Suppressor macrophage (primary cell): ENCODE measurements at places on chromosomes 12 and 14.
A peak's percentile ranks its signal among the peaks of the same experiment; 100 is the strongest.

- no peak for DNase-seq
These were observed 82.8 kb downstream of the BORCS5 start for GRCh38 chr12:12439636-12440035.

DNA sequence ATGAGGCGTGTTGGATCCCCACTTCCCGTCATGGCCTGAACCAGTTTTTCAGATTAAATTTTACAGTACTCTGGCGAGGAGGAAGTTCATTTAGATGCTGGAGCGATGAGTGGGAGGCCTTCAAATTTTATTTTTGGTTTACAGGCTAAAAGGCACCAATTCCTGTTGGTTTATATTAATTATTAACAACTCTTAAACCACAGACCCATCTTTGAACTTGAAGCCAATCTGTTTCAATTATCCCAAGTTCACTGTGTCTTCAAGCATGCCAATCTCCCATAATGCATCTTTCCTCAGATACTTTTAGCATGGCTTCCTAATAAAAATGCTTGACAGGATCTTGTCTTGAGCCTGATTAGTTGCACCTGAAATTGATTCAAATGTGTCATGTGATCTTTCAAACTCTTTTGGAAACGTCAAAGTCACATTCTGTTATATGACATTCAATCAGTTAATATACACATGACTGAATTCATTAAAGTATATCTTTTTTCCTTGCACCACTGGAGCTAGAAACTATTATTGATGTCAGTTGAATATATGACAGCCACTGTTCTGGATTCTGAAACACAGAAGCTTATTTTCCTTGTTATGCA is 641.7 kb upstream of the TMEM132C start:
- DNase-seq: no peak

- DNase-seq: peak; percentile 20
These were observed 19.7 kb downstream of the VDR start for GRCh38 chr12:47885012-47885501.

GRCh38 chr12:102406033-102406584 is 74.3 kb downstream of the IGF1 start:
- DNase-seq: no peak

DNA sequence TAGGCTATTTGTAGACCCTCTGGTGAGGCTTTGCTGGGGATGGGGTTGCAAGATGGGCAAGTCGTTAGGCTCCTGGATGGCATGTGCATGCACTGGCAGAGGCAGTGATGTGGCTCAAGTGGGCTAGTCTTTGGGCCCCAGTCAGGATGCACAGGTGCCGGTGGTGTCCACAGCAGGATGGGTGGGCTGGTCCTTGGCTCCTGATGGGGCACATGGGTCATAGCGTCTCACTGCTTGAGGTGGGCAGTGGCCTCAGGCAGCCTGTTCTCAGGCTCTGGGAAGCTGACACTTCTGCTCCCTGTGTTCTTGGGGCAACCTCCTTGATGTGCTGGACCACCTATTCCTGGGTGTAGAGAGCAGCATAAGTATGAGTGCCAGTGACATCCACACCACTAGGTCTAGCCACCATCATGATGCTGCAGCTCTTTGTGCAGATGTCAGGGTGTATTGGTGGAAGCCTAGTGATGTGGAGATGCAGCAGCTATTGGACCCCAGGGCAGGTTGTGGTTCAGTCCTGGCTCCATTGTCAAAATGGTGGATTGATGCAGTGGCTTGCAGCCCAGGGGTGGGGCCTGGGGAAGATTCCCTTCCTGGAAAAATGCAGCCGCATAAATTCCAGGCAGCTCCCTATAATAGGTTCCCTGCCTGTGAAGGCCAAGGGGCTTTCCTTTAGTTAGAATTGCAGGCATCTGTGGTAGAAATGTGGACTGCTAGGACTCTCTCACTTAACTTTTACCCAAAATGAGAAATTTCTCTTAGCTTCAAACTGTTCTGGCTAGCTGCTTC is 742.5 kb upstream of the MDGA2 start:
- DNase-seq: no peak

GRCh38 chr12:39990122-39991101 is 115.5 kb downstream of the SLC2A13 start:
- peak; percentile 67 for DNase-seq

GRCh38 chr12:121767525-121768016 is 25.9 kb downstream of the RHOF start:
- DNase-seq: no peak
